Glomerular endothelial cell (primary cell): ENCODE measurements at places on chromosomes 13 and 19.

GRCh38 chr13:29594710-29595379 is 643 bp downstream of the SLC7A1 start:
- no peak for DNase-seq

GRCh38 chr19:53908106-53908934 is 758 bp upstream of the CACNG7 start:
- DNase-seq: no peak

- no peak for DNase-seq
Measured at GRCh38 chr19:38263689-38264485, 486 bp upstream of the SPINT2 start.

GRCh38 chr19:28475525-28475924 is 737.4 kb downstream of the UQCRFS1 start:
- no peak for DNase-seq

GRCh38 chr13:44336934-44337333 is 36.7 kb upstream of the SERP2 start:
- DNase-seq: no peak

DNA sequence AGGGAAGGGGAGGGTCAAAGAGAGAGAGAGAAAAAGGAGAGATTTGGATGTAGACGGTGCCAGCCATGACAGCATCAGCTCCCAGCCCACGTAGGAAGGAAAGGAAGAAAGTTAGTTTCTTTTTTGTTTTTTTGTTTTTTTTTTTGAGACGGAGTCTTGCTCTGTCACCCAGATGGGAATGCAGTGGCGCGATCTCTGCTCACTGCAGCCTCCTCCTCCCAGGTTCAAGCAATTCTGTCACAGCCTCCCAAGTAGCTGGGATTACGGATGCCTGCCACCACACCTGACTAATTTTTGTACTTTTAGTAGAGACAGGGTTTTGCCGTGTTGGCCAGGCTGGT is 27.6 kb downstream of the ELL start:
- no peak for DNase-seq

DNA sequence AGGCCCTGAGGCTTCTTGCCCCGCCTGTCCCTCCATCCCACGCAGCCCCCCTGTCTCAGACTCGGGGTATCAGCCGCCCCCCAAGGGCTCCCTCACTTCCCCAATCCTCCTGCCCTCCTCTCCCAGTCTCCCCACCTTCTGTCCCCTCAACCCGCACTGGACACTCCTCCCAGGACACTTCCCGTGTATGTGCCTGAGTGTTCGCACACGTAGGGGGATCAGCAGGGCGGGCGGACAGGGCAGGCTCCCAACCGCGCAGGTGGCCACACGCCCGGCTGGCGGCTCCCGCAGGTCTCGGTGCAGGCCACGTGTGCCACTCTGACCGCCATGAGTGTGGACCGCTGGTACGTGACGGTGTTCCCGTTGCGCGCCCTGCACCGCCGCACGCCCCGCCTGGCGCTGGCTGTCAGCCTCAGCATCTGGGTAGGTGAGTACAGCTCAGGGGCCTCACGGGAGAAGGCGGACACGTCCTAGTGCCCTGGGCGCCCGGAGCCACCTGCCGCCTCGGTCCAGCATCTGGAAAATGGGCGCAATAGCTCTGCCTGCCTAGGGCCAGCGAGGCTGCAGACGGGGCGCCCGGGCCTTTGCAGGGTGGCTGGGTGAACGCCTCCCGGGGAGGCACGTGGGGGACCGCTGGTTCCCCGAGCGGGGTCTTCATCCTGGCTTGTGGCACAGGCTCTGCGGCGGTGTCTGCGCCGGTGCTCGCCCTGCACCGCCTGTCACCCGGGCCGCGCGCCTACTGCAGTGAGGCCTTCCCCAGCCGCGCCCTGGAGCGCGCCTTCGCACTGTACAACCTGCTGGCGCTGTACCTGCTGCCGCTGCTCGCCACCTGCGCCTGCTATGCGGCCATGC is 2.3 kb downstream of the KISS1R start:
- DNase-seq: no peak

- no peak for DNase-seq
Measured at GRCh38 chr13:35810321-35810720, 320.9 kb downstream of the DCLK1 start.

GRCh38 chr13:77508959-77509620 is 26.4 kb upstream of the SCEL start:
- DNase-seq: no peak

GRCh38 chr13:86318450-86318849 is 519.2 kb upstream of the SLITRK6 start:
- DNase-seq: no peak

DNA sequence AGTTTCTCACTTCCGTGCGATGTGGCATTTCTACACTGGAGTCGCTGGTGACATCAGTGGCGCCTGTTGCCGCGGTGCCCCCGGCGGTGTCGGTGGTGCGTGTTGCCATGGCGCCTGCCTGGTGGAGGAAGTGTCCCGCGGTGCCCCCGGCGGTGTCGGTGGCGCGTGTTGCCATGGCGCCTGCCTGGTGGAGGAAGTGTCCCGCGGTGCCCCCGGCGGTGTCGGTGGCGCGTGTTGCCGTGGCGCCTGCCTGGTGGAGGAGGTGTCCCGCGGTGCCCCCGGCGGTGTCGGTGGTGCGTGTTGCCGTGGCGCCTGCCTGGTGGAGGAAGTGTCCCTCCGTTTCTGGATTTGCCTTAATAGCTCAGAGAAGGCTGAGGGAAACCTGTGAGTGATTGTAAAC is 127.6 kb downstream of the KDM4B start:
- DNase-seq: no peak

- DNase-seq: no peak
Measured at GRCh38 chr19:46579361-46579879, 21.7 kb upstream of the CALM3 start.

GRCh38 chr13:26688286-26688685 is 72.3 kb downstream of the GPR12 start:
- DNase-seq: no peak
